ENCODE measurements at places on chromosomes 1 and 21.

GRCh38 chr1:161187311-161187710, 10.0 kb upstream of the B4GALT3 start:
- H3K36me3 ChIP-seq, result no peaks in the 10 kb centered on the region
- H3K4me1 ChIP-seq, result peaks cover 16% of the 10 kb centered on the region
- H3K27me3 ChIP-seq, result peaks cover 10% of the 10 kb centered on the region
- DNase-seq, result no peak
- H3K27ac ChIP-seq, result no peak overlapping the region

DNA sequence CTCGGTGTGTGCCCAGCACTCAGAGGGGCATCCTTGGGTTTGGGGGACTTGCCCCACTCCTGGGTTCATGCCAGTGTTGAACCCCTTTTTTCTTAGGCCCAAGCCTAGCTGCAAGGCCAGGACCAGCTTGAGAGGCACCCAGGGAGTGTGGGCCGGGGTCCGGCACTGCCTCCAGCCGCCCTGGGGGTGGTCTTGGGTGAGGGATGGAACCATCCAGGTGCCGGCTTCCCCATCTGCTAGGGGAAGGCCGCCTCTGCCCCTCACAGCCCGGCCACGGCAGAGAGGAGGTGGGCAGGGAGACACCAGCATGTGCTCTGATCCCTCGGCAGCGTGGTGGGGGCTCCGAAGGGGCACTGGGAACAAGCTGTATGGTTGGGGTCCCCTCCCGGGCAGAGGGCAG, 50.2 kb upstream of the ARHGEF16 start:
- no peak overlapping the region for H3K27ac ChIP-seq

- no peaks in the 10 kb centered on the region for H3K36me3 ChIP-seq
- DNase-seq, result no peak
- peak overlapping the region; percentile 90 for H3K4me3 ChIP-seq
Observed at GRCh38 chr1:26408604-26409003, 2.0 kb upstream of the LIN28A start.

- no peak for DNase-seq
- peaks cover 7% of the 10 kb centered on the region for H3K4me1 ChIP-seq
- H3K36me3 ChIP-seq, result peaks cover under 1% of the 10 kb centered on the region
- H3K4me3 ChIP-seq, result no peak overlapping the region
- peaks cover 2% of the 10 kb centered on the region for H3K27me3 ChIP-seq
Observed at GRCh38 chr1:2578758-2579118, 7.8 kb upstream of the PRXL2B start.

- H3K4me1 ChIP-seq, result no peaks in the 10 kb centered on the region
- H3K27ac ChIP-seq, result no peak overlapping the region
- no peaks in the 10 kb centered on the region for H3K36me3 ChIP-seq
Observed at GRCh38 chr1:116123837-116124533, 12.8 kb downstream of the MAB21L3 start.

Data from glutamatergic neuron (in vitro differentiated cells).